ENCODE measurements at places on chromosomes 13 and 19. TPM values are rescaled to one million over a fixed set of nuclear protein-coding genes. Genes with fewer than 3 reads are reported as not detected.

DNA sequence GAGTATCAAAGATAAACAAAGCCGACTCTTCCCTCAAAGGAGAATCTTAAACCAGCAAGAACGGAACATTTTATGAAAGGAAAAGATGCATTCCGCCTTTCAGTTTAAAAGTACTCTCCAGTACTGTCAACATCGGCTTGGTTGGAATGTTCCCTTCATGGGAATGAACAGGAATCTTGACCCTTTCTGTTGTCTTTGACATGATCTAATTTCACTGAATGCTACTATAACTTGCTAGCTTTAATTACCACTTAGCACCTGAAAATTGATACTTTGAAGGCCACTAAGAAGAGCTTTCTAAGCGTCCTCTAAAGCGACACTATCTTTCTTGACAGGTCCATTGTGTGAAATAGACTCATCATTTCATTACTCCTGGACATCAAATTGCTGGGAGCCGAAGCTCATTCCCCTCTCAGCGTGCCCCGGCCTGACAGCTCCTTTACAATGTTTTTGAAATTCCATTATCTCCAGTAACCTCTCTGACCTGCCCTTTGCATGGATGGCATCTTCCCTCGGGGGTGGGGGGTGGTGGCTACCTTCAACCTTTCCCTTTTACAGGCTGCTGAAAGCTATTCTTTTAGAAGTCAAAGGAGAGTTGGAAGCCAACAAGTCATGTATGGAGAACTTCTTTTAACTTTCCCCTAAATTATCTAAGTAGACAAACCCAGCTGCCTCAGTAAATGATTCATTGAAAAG is 67.9 kb downstream of the EFNB2 start:
- DNase-seq: no peak

GRCh38 chr19:33569821-33570220 is 48.2 kb upstream of the PEPD start:
- no peak for DNase-seq

- no peak for DNase-seq
Observed at GRCh38 chr19:17949956-17950309, 17.0 kb upstream of the KCNN1 start.

- peak; percentile 38 for DNase-seq
Observed at GRCh38 chr19:4730740-4731171, 7.1 kb upstream of the DPP9 start.

The SIGLEC7 gene
- not detected for total RNA-seq
